ENCODE measurements at places on chromosomes 4 and X.

DNA sequence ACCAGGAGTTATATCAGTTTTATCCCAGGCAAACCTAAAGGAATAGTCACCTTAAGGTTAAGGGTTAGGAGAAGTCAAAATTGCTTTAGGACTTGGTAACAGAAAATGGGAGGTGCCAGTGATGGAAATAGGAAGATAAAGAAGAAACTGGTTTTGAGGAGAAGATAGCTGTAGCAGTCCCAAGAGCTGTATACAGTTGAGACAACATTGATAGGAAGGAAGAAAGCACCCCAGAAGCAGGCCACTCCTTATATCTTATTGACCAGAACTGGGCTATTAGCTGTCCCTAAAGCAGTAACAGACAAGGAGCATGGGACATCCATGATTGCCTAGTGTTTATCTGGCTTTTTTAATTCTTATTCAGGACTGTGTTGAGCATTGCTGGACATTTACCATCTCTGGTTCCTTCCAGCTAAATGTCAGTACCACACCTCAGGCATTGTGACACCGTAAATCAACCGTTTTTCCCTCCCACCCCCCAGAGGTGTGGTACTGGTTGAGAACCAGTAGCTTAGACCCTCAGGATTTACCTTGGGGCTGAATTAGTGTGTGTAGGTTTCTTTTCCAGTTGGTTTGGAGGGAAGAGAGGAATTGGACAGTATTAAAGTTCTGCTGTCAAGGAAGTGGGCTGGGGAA lies 2.0 kb upstream of the PGRMC2 start:
- no peak for DNase-seq

DNA sequence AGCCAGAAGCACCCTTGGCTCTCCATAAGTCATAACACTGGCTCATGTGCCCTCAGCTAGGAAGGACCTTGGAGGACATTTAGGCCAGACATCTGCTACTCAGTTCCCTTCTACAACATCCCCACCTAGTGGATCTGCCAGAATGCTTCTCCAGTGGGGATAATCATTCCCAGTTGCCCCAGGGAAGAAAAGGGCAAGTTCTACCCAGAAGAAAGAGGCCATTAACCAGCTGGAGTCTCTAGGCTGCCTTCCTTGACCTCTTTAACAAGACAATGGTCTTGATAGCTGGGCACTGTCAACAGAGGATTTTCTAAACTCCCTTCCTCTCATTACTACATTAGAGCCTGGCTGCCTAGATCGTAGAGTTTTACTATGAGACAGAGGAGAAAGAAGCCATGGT lies 42.0 kb downstream of the LGI2 start:
- no peak for DNase-seq

DNA sequence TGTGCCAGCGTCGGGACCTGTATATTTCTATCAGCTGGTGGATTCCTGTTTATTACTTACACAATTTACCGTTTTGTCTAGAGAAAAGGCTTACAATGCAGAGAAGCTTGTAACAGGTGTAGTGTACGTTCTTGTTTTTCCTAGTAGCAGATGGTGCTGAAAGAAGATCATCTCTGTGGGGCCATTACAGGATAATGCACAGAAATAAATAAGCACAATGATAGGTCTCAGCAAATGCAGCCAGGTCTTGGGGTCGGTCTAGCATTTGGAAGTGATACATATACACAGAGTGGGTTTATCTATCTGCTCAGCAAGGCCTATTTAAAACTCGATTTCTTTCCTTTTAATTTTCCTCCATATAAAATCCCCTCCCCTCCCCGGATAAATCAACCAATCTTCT lies 180.9 kb upstream of the LCORL start:
- DNase-seq = no peak

- no peak for DNase-seq
Measured at GRCh38 chr4:150123796-150124677, 45.8 kb downstream of the DCLK2 start.

DNA sequence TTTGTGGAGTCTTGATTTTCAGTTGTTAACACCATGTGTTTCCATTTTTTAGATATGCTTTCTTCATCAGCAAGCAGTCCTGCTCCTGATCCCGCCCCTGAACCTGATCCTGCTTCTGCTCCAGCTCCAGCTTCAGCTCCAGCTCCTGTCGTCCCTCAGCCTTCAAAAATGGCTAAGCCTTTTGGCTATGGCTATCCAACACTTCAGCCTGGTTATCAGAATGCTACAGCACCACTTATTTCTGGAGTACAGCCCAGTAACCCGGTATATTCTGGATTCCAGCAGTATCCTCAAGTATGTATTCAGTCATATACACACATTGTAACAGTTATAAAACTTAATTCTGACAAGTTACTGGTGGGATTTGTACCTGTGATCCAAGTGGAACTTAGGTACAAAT lies 60.9 kb downstream of the SEC24B start:
- no peak for DNase-seq

DNA sequence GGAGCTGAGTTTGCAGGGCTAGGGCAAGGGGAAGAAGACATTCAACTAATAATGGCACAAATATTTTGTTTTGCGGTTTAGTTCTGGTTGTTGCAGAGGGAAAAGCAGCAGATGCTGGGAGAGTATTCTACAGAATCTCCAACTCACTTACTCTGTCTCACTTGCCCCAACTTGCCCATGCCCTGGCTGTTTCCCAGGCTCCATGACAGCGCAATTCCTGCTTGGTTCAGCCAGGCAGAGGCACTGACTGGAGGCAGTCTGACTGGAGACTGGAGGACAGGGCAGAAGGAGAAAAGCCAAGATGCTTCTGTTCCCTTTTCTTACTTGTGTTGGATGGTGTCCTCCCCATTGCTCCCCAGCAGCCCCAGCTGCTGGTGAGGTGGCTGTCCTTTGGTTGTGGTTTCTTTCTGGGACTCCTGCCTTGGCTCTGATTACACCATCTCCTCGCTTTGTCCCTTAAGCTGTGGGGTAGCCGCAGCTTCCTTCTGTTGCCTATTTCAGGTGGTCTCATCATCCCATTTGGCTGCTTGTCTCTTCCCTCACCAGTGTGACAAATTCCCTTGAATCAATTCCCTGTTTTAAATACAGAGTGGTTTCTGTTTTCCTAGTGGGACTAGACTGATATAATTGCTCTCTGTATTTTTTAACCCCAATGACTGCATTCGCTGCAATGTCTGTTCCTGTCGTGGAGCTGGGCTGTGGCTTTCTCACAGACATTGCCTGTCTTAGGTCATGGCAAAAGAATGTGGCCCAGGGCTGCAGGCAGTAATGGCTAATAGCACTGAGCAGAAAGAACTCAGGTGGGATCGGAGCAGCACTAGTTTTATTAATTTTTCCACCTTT lies 24.2 kb upstream of the RASL11B start:
- DNase-seq = no peak

Measured in SIG-M5 (cell line).